ENCODE measurements at places on chromosomes 6 and 20. TPM values are rescaled to one million over a fixed set of nuclear protein-coding genes. Genes with fewer than 3 reads are reported as not detected.

The SAMD5 gene
- 2.7 TPM for total RNA-seq

The NKAIN2 gene
- total RNA-seq: not detected

The ENPP4 gene
- total RNA-seq: 19.6 TPM

The PAX1 gene
- 0.12 TPM for total RNA-seq

The PSORS1C2 gene
- total RNA-seq: not detected

The ZBTB46 gene
- 3.4 TPM for total RNA-seq

The ID4 gene
- total RNA-seq: 3.0 TPM
